ENCODE measurements at places on chromosomes 11 and 22.

- no peak for DNase-seq
These were observed 126.3 kb downstream of the RRAS2 start for GRCh38 chr11:14232652-14233051.

DNA sequence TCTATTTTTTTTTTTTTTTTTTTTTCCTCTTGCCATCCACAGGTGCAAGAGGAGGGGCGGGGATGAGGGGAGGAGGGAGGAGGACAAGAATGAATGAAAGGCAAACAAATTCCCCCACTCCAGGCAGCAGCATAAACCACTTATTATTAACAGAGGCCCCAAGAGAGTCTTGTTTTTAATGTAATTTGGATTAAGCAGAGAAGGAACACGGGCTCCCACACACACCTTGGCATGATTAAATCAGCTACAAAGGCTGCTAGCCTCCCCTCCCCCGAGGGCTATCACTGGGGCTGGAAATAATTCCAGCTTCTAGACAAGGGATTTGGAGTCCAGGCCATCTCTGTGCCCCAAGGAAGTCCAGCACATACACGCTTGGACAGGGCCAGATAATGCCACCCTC lies 93.4 kb upstream of the DRD2 start:
- no peak for DNase-seq

DNA sequence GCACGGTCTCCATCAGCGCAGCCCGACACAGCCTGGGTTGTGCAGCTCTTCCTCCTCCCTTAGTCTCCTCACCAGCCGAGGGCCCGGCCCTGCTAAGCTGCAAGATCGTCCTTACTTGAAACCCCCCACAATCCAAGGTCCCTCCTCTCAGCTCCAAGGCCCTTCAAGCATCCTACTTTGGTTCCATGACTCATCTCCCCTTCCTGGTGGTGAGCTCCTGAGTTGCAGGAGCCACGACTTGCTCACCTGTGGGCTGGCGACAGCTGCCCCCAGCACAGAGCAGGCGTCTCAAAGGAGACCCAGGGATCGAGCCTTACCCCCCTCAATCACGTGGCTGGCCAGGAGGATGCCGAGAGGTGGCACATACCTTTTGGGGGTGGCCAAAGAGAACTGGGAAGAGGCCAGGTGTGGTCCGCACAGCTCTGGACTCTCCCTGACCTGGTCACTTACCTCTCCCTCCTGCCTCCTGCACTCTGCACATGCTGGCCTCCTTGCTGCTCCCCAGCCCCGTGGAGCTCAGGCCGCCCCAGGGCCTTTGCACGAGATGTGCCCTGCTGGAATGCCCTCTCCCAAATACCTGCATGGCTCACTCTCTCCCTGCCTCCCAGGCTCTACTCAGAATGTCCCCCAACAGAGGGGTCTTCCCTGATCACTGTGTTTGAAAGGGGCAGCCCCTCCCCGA lies 35.2 kb upstream of the FADD start:
- no peak for DNase-seq

GRCh38 chr22:45341498-45341897 lies 31.8 kb downstream of the FAM118A start:
- no peak for DNase-seq

DNA sequence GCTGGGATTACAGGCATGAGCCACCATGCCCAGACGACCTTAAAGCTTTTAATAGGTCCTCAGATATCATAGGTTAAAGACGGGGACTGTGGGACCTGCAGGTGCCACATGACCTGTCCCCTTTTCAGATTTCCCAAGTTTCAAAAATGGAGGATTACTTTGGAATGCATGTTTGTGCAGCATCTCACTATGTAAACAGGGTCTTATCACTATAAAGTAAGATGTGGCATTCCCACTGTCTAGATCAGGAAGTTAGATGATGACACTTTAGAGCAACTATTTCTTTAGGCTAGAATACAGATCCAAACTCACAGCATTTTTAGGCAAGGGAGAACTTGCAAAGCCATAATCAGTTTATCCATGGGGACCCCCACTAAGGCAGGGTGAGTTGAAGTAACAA lies 92.8 kb downstream of the USP35 start:
- DNase-seq, result no peak

- DNase-seq, result no peak
These were observed 303.1 kb upstream of the MPPED2 start for GRCh38 chr11:30889143-30889794.

DNA sequence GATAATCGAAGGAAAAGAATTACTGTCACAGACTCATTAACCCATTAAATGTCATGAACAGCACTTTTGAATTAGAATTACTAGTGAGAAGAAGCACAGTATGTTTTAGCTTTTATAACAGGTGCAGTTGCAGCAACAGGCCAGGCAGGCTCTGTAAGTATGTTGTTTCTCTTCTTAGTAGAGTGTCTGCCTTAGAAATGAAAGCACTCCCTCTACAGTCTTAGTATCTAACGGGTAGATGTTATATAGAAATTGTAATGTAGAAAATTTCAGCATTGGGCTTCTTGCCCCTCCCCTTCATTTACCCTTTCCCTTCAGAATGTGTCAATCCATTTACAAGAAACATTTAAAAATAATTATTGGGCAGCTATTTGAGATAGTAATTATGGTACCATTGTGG lies 87.4 kb downstream of the HIPK3 start:
- DNase-seq, result no peak

- DNase-seq, result no peak
These were observed 280.2 kb downstream of the NELL1 start for GRCh38 chr11:20949585-20949984.

GRCh38 chr11:9700105-9700801 lies 36.4 kb downstream of the SWAP70 start:
- DNase-seq, result no peak

DNA sequence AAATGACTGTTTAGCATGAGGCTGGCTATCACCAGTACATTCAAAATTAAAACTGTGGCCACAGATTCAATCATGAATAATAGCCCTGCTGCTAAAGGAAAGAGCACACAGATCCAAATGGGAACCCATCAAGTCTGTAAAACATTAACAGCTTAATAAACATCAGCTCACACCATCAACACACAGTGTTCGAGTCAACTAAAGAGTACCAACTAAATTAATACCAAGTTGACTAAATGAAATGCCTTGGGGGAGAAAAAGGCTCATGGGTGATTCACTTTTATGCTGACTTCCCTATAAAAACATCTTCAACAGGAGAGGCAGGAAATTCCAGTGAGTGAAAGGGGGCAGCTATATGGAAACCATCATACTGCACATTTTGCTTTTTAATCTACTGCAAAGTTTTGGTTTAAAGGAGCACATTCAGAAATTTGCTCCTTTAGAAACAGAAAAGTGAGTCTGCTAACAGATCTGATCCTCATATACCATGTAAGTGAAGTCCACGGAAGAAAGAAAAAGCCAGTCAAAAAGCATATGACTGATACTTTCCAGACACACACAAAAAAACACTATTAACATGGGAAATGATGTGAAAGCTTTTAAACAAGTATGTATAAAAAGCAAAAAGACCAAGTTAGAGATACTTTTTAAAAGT lies 16.3 kb downstream of the LGR4 start:
- no peak for DNase-seq

- DNase-seq, result peak; percentile 49
These were observed 12.7 kb upstream of the CELSR1 start for GRCh38 chr22:46549971-46550641.

- DNase-seq, result peak; percentile 63
These were observed 13.3 kb upstream of the CYP2R1 start for GRCh38 chr11:14905104-14906033.

DNA sequence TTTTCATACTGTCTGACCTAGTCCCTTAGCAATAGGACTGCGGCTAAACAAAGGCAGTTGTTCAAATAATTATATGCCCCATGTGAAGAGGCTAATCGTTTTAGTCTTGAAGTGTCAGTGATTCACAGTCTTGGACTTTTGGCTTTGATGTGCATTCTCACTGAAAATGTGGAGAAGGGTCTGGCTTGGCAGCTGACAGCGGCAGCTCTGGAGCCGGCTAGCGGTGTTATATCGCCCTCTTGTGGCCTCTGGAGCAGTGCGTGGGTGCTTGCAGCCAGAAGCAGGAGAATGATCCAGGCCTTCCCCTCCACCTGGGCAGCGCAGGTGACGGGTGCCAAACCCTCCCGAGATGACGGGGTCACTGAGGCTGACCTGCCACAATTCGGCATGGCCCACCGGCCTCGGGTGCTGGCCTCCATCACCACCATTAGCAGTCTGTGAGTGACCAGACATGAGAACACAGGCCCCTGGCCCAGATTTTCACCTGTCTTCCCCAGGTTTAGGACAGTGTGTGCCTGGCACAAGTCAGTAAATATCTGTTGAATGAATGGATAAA lies 90.3 kb upstream of the PITPNB start:
- peak; percentile 92 for DNase-seq

DNA sequence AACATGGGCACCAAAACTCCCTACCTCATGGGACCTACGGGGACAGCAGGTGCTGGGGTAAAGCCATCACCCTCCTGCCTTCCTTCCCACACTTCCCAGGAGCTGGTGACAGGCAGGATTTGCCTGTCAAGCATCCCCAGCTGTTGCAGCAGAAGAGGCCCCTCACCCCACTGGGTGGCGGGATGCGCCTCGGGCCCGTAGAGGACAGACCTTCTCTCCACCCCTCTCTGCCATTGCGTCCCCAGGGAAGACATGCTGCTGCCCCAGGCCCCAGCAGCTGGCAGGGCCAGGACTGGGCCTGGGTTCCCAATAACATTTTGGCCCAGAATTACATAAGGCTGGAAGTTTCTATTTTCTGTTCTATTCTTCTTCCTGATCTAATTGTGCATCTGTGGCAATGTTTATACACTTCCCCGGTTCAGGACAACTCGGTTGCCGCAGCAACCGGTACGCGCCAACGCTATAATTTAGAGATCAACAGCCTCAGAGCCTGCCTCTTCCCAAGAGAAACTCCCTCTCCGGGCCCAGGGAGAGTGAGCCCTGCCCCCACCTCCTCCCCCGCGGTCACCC lies 25.4 kb downstream of the KCNJ4 start:
- no peak for DNase-seq

- DNase-seq, result no peak
These were observed 70.7 kb upstream of the AKIP1 start for GRCh38 chr11:8839957-8840945.

GRCh38 chr11:121090145-121090721 lies 10.8 kb upstream of the TECTA start:
- DNase-seq, result no peak

DNA sequence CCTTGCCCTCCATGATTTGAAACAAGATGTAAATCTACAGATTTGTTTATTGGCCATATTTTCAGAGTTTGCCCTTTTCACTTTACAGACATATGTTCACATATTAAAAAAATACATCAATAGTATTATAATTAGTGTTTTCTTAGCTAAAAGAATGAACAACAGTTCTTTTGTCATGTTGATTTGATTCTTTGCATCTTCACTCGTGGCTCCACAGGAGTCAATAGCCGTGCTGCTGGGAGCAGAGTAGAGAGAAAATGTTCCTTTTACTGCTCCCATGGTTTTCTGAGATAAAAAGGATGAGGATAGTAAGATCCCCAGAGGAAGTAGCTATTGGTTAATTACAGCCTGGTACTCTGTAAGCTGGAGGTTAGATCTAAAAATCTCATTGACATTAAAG lies 151.2 kb downstream of the PGR start:
- no peak for DNase-seq

DNA sequence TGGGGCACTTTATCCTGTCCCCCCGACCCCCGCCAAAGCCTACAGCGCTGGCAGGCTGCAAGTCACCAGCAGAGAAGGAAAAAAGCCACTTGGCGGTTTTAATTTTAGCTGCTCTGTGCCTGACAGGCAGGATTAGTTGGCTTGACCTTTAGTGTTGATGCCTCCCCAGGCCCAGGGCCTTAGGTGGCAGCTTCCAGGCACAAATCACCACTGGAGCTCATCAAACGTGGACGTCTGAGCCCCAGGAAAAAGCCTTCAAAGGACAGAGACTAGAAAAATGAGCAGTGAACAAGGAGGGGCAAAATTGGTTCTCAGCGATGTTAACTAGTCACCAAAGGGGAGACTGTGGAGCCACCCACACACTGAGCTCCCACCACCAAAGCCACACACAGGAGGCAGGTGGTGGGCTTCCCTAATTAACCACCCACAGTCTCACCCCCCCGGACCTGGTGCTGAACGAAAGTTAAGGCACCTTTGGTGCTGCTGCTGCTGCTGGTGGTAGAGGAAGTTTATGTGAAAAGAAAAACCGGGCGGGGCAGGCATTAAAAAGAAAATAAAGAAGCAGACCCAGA lies 4.4 kb upstream of the PYGM start:
- no peak for DNase-seq

- no peak for DNase-seq
These were observed 470.1 kb upstream of the B3GAT1 start for GRCh38 chr11:134882141-134882540.

GRCh38 chr22:41140365-41140957 lies 48.1 kb downstream of the EP300 start:
- DNase-seq, result no peak

DNA sequence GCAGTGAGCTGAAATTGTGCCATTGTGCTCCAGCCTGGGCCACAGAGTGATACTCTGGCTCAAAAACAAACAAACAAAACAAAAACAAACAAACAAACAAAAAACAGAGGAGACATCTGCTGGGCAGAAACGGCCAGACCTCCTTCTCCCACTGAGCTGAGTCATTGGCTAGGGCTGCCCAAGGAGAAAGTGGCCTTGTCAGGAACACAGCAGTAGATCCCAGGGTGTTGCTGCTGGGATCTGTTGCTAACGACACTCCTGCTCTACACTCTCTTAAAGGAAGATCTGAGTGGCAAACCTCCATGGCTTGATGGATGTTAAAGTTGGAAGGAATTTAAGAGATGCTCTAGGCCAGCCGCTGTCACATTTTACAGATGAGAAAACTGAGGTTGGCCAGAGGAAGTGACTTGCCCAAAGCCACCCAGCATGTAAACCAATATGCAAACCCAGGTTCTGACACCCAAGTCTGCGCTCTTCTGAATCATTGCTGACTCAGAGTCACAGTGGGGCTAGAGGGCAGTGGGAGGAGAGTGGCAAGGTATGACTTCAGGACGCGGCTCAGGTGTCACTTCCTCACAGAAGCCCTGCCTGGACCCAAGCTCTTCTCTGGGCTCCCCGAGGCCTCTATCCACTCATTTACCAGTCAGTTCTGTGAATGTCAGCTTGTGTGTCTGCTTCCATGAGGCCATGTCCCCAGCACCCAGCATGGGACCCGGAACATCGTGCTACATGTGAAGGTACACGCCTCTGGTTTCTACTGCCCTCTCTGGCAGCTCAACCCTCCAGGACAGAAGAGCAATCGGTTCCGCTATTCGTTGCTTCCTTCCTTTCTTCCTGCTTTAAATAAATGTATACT lies 11.3 kb upstream of the GDPD5 start:
- DNase-seq, result no peak

DNA sequence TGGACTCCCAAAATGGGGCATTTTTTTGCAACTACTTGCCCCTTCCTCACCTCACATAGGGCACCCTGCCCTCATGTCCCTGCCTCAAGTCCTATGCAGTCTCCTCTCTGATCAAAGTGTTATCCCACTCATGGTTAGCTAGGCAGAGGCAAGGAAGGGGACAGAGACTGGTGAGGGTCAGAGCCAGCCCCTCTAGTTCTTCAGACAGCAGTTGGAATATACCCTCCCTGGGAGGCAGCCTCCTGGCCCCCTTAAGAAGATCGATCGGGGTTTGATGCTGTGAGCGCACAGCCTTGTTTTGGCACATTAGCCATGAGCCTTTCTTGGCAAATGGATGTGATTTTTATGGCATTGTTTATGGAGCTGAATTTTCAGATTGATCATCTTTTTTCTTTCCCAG lies 436.9 kb downstream of the BUD13 start:
- DNase-seq, result no peak

- no peak for DNase-seq
These were observed 29.9 kb downstream of the SERPINH1 start for GRCh38 chr11:75591966-75592365.

GRCh38 chr22:35719212-35719875 lies 1.7 kb downstream of the APOL5 start:
- DNase-seq, result no peak

- DNase-seq, result no peak
These were observed 25.2 kb downstream of the LIF start for GRCh38 chr22:30221121-30221992.

Data from aorta (tissue), 5 donors.